ENCODE measurements at places on chromosomes 12 and 14. TPM values are rescaled to one million over a fixed set of nuclear protein-coding genes. Genes with fewer than 3 reads are reported as not detected.

The SART3 gene
- 15.6 TPM for total RNA-seq

The ESR2 gene
- 0.08 TPM for total RNA-seq

- no peak for DNase-seq
- H3K4me1 ChIP-seq = no peaks in the 10 kb centered on the region
- no peak overlapping the region for H3K4me3 ChIP-seq
- no peaks in the 10 kb centered on the region for H3K27me3 ChIP-seq
- no peaks in the 10 kb centered on the region for H3K36me3 ChIP-seq
These were observed 11.7 kb downstream of the RTL1 start for GRCh38 chr14:100891501-100892445.

- DNase-seq = peak; percentile 46
- H3K27me3 ChIP-seq = no peaks in the 10 kb centered on the region
- peaks cover 1% of the 10 kb centered on the region for H3K4me1 ChIP-seq
- H3K36me3 ChIP-seq = peaks cover 5% of the 10 kb centered on the region
- H3K4me3 ChIP-seq = no peak overlapping the region
- H3K27ac ChIP-seq = no peak overlapping the region
These were observed 23.5 kb downstream of the SSH1 start for GRCh38 chr12:108833757-108834472.

The GARIN6 gene
- total RNA-seq = not detected
